ENCODE measurements at places on chromosomes 1 and 21.
A peak's percentile ranks its signal among the peaks of the same experiment; 100 is the strongest.

- no peak for DNase-seq
Measured at GRCh38 chr1:244804841-244805240, 30.6 kb upstream of the COX20 start.

- no peak for DNase-seq
Measured at GRCh38 chr1:27504588-27505419, 14.8 kb upstream of the WASF2 start.

DNA sequence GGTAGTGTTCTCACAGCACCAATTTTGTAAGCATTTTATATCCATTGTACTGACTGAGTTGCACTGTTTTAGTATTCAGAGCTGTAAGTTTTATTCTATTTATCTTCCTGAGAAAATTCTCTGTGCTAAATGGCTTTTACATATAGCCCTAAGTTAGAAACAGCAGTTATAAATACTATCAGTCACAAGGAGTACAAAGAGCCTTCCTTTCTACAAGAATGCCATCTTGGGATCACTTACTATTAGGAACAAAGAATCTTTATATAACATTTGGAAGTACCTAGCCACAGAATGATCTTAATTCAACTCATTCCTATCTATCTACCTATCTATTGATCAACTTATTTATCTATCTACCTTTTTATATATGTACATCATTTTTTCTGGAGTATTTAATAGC is 423.9 kb upstream of the RGS18 start:
- DNase-seq: no peak

DNA sequence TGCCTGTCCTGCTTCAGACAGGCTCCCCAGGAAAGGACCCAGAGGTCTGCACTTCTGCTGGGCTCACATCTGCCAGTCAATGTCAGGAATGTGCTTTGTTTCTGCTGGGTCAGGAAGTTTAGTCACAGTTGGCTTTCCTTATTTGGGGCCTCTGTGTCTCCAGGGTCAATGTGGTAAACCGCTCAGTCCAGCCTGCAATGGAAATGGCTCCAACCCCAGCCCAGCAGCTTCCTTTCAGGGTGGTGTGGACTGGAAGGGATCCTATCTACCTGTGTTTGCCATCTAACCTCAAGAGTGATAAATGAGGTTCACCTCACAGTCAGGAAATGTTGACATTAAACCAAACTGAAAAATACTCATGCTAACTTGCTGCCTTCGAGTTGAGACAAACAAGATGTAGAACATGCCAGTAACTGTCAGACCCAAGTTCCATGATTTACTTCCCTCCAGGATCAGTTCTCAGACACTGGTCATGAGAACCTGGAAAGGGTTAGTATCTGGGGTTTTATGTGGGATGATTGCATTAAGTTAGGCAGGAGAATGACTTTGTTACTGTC is 20.3 kb downstream of the ENO1 start:
- DNase-seq: no peak

DNA sequence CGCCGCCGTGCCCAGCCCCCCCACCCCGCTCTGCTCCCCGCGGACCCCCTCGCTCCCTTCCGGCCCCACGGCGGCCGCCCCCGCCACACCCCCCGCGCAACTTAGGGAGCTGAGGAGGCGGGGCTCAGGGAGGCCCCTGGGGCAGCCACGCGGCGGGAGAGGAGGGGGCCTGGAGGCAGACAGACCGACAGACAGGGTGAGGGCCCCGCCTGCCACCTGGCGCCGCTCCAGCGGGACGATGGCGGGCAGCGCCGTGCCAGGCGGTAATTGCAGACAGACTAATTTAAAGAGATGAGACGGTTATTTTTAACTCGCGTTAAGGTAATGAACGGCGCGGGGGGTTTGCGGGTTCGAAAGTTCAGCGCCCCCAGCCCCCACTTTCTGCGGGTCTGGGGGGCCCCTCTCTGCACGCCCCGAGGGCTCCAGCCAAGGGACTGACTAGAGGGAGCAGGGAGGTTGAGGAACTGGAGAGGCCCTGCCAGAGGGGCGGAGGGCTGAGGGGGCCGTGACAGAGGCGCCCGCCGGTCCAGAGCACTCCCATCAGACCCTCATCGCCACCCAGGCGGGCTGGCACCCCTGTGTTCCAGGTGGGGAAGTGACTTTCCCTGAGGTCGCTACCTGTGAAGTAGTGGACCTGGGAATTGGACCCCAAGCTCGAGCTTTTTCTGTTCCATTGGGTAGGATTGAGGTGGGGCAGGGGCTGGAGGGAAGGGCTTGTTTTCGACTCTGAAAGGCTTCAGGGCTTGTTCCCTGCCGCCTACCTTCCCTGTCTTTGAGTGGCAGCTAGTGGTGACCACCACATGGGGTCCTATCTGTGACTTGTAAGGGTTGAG is 5.4 kb downstream of the FOXO6 start:
- DNase-seq: no peak

DNA sequence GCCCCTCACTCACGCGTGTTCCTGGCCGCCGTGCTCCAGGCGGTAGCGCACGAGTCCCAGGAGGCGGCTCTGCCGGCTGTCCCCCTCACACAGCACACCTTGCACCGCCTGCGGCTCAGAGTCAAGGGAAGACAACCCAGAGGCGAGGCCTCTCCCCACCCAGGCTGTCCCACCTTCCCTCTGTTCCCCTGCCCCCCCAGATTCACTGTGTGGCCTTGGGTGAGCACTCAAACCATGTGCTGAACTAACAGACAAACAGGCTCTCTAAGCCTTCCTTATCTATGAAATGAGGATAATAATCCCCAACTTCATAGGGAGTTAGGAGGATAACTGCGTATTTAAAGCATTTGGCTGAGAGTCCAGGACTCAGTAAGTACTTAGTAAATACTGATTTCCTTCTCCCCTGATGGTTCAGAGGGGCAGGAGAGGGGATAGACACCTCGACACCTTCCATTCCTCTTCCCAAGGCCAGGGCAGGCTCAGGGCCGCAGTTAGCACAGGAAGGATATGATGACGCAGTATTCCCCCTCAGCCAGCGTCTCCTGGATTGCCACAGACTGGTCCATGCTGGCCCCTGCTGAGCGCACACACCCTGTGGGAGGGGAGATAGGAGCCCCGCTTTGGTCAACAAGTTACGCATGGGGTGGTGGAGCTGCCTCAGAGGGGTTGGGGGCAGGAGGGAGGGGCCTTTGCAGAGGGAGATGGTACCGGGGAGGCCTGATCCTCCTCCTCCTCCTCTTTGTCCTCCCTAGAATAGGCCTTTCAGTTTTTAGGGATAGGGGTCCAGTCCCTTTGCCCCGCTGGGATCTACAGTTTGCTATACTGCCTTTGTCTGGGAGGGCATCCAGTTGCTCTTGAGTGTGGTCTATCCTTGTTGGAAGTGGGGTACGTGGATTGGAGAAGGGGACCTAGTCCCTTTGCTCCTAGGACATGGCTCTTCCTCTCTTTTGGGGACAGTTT is 830 bp downstream of the INPP5B start:
- no peak for DNase-seq

DNA sequence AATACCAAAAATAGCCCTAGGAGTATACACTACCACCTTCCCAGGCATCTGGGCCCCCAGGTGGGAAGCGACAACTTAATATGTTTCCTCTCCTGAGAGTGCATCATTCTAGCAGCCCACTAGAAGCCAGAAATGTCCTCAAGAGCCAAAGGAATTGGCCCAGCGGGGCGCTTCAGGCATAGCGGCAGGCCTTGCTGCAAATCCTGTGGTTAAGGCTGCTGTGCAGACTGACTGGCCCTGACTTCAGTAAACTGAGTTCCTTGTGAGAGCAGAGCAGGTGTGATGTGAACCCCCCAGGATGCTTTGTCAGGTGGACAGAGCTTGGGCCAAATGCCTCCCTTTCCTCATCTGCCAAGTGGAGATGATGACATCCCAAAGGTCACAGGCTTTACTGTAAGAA is 29.7 kb upstream of the LDLRAP1 start:
- DNase-seq: no peak

DNA sequence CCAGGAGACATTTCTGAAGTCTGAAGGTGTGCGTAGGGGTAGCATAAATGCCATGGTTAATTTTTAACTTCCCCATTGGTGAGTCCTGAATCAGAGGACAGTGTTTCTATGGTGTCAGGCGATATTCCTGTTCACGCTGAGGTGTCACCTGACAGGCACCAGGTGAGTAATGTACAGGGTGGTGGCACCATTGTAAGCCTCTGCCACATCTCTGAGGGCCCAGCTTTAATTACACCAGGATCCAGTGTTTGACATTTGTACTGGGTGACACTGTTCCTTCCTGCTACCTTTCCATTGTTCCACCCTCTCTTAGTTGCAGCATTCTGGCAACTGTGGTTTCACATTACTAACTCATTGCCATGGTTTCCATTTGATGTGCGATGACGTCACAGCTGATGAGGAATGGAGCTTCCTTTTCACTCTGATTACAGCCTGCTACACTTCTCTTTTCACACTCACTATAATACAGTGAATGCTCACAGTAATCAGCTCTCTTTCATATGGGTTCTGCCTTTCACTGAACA is 40.6 kb upstream of the MARK1 start:
- DNase-seq: no peak

- no peak for DNase-seq
Measured at GRCh38 chr21:35135481-35135880, 86.4 kb upstream of the RUNX1 start.

DNA sequence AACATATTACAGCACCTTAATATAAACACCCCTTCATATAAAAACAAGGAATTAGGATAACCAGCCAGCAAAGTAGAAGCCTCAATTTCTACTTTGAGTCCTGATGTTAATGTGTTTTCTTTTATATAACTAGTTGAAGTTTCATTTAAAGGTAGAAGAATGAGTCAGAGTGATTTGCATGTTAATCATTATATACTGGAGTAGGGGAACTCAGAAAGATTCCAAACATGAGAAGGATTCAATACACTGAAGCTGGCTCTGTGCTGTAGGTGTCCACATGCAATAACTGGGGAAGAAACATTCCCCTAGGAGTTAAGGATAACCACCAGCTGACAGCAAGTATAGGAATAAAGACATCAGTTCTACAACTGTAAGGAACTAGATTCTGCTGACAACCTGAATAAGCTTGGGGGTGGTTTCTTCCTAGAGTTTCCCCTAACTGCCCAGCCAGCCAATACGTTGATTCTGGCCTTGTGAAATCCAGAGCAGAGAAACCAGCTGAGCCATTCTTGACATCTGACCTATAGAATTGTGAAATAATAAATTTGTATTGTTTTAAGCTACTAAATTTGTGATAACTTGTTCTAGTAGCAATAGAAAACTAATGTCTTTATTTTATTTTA is 33.4 kb upstream of the RNPC3 start:
- no peak for DNase-seq

- no peak for DNase-seq
Measured at GRCh38 chr1:76250271-76250670, 175.7 kb downstream of the ST6GALNAC3 start.

DNA sequence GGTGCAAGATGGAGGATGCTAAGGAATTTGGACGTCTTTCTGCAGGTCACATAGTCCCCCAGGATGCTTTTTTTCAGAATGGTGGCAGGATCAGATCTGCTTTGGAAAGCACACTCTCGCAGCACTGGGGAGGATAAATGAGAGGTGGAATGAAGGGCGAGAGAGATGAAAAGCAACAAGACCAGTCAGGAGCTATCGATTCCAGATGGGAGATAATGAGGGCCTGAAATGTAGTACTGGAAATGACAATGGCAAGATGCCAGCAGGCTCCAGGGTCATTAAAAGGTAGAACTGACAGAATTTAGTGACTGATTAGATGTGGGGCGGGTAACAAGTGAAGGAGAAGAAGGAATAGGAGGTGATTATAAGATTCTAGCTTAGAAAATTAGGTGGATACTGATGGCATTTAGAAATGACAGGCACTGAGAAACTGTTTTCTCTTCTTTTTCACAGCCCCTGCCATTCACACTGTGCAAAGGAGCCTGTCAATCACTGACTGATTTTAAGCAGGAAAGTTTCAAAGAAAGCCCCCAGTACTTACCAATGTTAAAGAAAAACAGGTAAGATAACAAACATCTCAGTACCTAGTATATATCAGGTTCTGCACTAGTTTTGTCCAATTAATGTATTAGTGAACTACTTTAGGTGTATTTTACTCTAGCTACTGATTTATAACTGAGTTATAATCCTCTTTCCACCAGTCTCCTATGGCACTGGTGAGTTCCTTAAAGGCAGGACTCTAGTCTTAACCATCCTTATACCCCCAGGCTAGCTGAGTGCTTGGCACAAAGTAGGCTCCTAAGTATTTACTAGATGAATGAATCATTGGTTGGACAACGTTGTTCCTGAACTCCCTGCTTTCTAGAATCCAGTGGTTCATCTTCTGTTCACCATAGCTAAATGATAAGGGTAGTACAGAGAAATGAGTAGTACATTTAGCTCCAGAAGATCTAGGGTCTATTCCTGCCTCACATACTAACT is 9.2 kb downstream of the PIGM start:
- DNase-seq: no peak

- DNase-seq: peak; percentile 6
Measured at GRCh38 chr1:215566556-215567490, at the start of gene KCTD3. Gene KCTD3, plus strand, starts transcription at chr1:215567304. Its CDS starts 382 bp downstream, at chr1:215567686.

DNA sequence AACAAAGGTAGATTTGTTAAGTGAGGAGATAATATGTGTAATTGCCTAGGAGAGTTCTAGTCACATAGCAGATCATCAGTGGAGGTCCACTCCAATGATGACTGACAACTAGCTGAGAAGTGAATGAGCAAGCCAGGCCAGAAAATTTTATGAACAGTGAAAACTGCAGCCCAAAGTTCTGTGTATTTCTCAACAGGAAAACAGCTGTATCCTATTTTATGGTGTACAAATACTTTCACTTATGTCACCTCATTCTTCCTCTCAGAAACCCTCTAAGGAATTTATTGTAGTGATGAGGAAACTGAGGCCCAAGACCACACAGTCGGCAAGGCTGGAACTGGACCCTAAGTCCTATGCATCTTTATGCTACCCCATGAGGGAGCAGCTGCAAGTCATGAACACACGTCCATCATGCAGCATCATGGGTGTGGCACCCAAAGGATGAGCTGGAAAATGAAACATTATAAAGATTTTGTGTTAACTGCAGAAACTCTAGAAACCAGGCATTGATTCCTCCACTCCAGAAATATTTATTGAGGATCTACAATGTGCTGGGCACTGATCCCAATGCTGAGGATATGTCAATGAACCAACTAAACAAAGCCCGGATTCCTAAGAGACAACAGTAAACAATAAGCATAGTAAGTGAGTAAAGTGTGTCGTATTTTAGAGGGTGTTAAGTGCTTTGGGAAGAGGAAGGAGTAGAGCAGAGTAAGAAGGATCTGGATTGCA is 99.5 kb upstream of the DUSP10 start:
- DNase-seq: no peak

DNA sequence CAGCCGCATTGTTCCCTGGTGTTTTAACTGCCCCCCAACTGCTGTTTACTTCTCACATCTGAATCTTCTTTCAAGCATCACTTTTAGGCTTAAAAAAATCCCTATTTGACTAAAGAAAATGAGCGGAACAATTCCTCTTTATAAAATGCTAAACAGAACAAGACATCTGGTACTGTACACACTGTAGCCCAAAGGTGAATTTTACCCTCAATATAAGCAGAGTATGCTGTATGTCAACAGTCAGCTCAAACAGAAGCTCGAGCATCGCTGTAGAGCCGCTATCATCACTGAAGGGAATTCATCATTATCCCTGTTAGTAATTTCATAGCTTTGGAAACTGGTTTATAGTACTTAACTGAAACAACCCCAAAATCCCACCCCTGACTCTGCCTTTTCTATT is 85.3 kb downstream of the LRRC8D start:
- DNase-seq: no peak
